ENCODE measurements at places on chromosomes 12 and 14.

DNA sequence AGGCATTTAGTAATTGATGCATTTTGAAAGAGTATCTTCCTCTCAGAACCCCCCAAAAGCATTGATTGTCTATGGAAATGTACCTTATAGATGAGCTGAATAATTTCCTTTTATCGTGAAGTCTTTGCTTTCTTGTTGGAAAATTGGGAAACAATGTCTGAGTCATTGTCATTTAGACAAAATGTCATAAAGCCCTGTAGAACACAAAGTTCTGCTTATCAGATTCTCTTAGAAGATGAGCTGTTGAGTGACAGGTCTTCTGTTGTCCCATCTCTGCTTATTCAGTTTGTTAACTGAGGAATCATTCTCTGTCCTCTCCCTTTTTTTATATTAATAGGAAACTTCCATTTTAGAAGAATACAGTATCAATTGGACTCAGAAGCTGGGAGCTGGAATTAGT lies 22.9 kb downstream of the MAPKAPK5 start:
- ATAC-seq = no peak

GRCh38 chr12:3098436-3098835 lies 21.3 kb downstream of the TSPAN9 start:
- no peak for ATAC-seq

DNA sequence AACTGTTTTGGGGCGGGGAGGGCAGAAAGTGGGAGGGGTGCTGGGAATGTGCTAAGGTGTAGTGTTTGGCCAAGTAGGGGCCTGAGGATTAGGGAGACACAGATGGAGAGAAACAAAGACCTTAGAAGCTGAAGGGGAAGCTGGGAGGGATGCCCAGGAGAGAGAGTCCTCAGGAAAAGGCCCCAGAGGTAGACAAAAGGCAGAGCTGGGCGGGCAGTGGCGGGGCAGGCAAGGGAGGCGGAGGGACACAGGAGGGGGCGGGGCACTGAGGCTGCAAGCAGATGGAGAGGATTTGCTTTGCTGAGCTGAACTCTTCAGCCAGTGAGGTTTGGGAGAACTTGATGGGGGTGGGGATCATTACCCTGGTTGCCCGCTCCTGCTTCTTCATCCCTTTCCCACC lies 2.8 kb downstream of the PTMS start:
- ATAC-seq = peak; percentile 11

DNA sequence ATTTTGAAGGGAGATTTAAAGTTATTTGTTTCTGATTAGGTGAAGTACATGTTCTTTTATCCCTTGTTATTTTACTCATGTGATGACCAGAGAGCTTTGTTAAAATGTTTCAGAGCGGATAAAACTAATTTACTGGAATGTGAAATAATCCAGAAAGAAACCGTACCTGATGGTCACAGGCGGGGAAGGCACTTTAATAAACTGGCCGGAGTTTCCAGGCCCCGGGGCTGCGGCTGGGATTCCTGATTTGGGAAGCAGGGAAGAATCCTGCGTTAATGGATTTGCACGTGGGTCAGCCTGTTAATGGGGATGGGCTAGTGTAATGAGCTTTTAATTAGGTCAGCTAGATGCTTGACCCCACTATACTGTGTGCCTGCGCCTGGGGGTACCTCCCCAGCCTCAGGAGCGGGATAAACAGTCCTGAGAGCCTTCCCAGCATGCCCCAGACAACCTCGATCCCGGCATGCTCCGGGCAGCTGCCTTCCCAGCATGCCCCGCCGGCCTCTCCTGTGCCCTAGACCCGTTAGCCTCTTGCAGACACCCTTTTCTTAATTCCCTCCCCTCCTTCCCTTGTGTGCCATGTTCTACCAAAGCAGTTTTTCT lies 208.6 kb upstream of the CDKN3 start:
- no peak for ATAC-seq

- peak; percentile 66 for ATAC-seq
Measured at GRCh38 chr12:51127050-51127729, 43.8 kb upstream of the CSRNP2 start.

DNA sequence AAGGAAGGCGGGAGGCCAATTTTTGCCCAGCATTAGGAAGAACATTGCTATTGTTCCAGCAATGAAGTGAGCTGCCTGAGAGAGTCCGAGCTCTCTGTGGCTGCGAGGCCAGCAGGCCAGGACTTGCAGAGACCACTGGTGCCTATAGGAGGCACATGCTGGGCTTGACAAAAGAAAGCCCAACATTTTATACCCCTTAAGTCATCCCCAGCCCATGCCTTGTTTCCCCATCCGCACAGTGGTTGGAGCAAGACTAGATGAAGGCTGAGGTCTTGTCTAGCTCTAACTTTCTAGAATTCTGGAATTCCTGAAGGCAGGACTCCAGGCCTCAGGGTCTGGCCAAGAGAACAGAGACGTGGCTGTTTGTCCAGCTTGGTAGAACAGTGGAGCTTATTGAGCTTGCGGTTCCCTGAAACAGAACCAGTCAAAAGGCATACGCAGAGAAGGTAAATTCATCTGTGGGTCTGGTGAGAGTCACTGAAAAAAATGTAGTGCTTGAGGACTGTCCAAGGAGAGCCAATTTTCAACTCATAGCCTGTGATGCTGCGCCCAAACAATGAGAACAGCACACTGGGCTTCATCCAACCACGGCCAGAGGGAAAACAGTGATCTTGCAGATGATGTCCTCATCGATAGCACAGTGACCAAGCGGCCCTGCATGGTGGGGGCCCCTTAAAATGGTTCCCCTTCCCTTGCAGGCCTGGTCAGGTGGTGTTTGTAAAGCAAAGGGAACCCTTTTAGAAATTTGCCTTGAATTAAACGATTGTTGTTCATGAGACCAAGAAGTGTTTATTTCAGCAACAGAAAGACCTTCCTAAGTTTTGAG lies 27.1 kb upstream of the COL2A1 start:
- ATAC-seq = no peak

DNA sequence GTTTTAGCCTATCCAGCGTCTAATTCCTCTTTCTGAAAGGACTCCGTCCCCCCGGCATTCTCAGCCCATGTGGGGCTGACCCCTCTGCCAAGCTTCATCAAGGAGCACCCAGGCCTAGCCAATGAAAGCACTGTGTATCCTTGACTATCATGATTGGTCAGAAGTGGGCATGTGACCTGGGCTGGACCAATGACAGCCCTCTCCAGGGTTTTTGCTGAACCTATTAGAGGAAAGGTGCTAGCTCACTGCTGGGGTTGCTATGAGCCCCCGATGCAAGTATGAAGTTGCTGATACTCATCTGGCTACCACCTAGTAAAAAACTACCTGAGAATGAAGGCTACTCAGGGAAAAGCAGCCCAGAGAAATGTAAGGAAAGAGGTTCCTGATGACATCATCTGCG lies 68.1 kb downstream of the LRRC74A start:
- no peak for ATAC-seq

Measured in SK-N-SH treated with all-trans-retinoic acid at 6 μM for 48 hours (cell line).